ENCODE measurements at places on chromosomes 4 and X. TPM values are rescaled to one million over a fixed set of nuclear protein-coding genes. Genes with fewer than 3 reads are reported as not detected.

TSPAN7 gene
- total RNA-seq = not detected

CWH43 gene
- not detected for total RNA-seq

H2BW2 gene
- total RNA-seq = not detected

TLR6 gene
- total RNA-seq = 1.2 TPM

SOX3 gene
- not detected for total RNA-seq

- no peaks in the 10 kb centered on the region for H3K27me3 ChIP-seq
- DNase-seq = no peak
- no peak overlapping the region for H3K4me3 ChIP-seq
- no peak overlapping the region for H3K27ac ChIP-seq
- H3K36me3 ChIP-seq = no peaks in the 10 kb centered on the region
Observed at GRCh38 chr4:109123951-109124350, 178.5 kb downstream of the COL25A1 start.

- no peak for DNase-seq
- H3K4me3 ChIP-seq = no peak overlapping the region
- no peaks in the 10 kb centered on the region for H3K36me3 ChIP-seq
- H3K27ac ChIP-seq = no peak overlapping the region
- no peaks in the 10 kb centered on the region for H3K27me3 ChIP-seq
- no peaks in the 10 kb centered on the region for H3K4me1 ChIP-seq
Observed at GRCh38 chr4:159197885-159198269, 95.0 kb downstream of the RAPGEF2 start.

DNA sequence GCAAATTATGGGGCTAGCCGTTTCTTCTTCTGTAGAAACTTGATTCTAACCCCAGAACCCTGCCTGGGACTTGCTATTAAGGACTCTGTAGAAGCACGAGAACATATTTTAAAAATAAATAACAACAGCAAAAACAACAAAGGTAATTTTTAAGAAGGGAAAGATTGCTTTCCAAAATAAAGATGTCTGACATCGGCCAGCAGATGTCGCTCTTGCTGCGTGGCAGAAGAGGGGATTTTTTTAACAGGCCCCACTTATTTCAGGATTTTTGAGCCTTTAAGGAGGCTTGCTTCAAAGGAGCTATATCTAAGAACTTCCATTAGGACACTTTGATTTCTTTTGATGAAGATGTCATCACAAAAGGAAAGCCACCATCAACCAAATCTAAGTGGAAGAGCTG, 62.8 kb upstream of the EGFL6 start:
- peak; percentile 30 for DNase-seq
- H3K4me3 ChIP-seq = no peak overlapping the region
- H3K36me3 ChIP-seq = no peaks in the 10 kb centered on the region
- no peak overlapping the region for H3K27ac ChIP-seq

GRCh38 chr4:126544276-126544675, 1088.5 kb upstream of the INTU start:
- no peak for DNase-seq
- H3K27ac ChIP-seq = no peak overlapping the region
- no peaks in the 10 kb centered on the region for H3K27me3 ChIP-seq
- H3K36me3 ChIP-seq = no peaks in the 10 kb centered on the region
- H3K4me1 ChIP-seq = no peaks in the 10 kb centered on the region

DNA sequence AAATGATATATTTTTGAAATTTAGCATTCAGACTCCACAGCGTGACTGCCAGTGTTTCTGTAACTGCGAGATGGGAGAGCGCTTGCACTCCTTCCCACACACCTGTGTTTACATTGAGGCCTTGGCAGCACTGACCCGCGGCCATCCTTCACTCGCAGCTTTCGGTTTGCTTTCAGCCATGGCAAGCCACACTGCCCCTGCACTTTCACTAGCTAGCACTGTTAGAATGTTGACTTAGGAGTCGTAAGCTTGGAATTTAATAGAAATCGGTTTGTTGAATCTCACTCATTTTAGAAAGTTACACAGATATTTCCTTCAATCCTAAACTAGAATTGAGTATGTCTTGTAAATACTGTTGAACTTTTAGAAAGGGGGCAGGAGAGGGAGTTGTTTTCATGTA, 136.2 kb downstream of the CFAP299 start:
- H3K4me1 ChIP-seq = no peaks in the 10 kb centered on the region
- no peaks in the 10 kb centered on the region for H3K27me3 ChIP-seq
- no peak overlapping the region for H3K4me3 ChIP-seq

DNA sequence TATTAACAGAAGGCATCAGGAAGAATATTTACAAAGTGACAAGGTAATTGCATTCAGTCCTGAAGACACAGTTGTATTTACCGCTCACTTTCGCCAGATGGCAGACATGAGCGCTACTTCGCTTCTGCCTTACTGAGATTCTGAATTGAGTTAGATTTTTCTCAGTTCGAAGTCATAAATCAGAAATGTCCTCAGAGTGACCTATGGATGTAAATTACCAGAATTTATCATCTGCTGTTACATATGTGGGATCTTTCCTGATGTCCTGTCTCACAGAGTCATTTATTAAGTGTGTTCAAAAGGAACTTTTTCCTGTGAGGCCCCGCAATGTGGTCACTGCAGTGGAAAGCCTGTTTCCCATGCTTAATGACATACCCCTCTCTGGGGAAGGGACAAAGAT, 97.3 kb upstream of the DCLK2 start:
- no peak overlapping the region for H3K27ac ChIP-seq
- H3K4me3 ChIP-seq = no peak overlapping the region
- no peaks in the 10 kb centered on the region for H3K27me3 ChIP-seq
- H3K4me1 ChIP-seq = no peaks in the 10 kb centered on the region
- no peaks in the 10 kb centered on the region for H3K36me3 ChIP-seq

GRCh38 chr4:173500841-173501591, 29.0 kb downstream of the HAND2 start:
- H3K36me3 ChIP-seq = no peaks in the 10 kb centered on the region
- H3K27ac ChIP-seq = no peak overlapping the region
- H3K4me1 ChIP-seq = peaks cover 3% of the 10 kb centered on the region
- no peak for DNase-seq
- peaks cover 32% of the 10 kb centered on the region for H3K27me3 ChIP-seq

- H3K4me3 ChIP-seq = no peak overlapping the region
- DNase-seq = no peak
Observed at GRCh38 chr4:111883557-111883999, 261.7 kb upstream of the FAM241A start.

GRCh38 chr4:68773699-68774098, 42.1 kb upstream of the UGT2B10 start:
- H3K4me3 ChIP-seq = no peak overlapping the region
- DNase-seq = no peak
- H3K27ac ChIP-seq = no peak overlapping the region
- H3K4me1 ChIP-seq = no peaks in the 10 kb centered on the region
- H3K27me3 ChIP-seq = no peaks in the 10 kb centered on the region
